Mucosa of descending colon (tissue), 3 donors: ENCODE measurements at places on chromosomes 7 and 10. TPM values are rescaled to one million over a fixed set of nuclear protein-coding genes. Genes with fewer than 3 reads are reported as not detected.

ZDHHC6 gene
- total RNA-seq, result 33.4 TPM

ANXA11 gene
- 367 TPM for total RNA-seq

PLEKHA1 gene
- 41.2 TPM for total RNA-seq

TUBB8 gene
- 0.90 TPM for total RNA-seq

PNLIPRP1 gene
- total RNA-seq, result 0.75 TPM

GOLGA7B gene
- 0.92 TPM for total RNA-seq
